ENCODE measurements at places on chromosomes 4 and X. TPM values are rescaled to one million over a fixed set of nuclear protein-coding genes. Genes with fewer than 3 reads are reported as not detected.
A peak's percentile ranks its signal among the peaks of the same experiment; 100 is the strongest.

DNA sequence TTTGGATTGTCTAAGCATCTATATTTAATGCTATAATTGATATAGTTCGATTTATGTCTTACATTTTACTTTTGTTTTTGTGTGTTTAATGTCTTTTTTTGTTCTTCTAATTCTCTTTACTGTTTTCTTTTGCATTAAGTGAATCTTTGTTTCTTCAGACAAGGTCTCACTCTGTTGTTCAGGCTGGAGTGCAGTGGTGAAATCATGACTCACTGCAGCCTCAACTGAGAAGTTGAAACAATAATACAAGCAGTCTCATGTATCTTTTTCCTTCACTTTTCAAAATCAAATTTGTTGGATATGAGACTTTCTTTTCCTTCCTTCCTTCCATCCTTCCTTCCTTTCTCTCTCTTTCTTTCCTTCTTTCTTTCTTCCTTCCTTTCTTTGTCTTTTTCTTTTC lies 1401.6 kb downstream of the ADGRL3 start:
- no peaks in the 10 kb centered on the region for H3K4me1 ChIP-seq
- H3K36me3 ChIP-seq: no peaks in the 10 kb centered on the region
- H3K27ac ChIP-seq: no peak overlapping the region
- no peak for DNase-seq

DNA sequence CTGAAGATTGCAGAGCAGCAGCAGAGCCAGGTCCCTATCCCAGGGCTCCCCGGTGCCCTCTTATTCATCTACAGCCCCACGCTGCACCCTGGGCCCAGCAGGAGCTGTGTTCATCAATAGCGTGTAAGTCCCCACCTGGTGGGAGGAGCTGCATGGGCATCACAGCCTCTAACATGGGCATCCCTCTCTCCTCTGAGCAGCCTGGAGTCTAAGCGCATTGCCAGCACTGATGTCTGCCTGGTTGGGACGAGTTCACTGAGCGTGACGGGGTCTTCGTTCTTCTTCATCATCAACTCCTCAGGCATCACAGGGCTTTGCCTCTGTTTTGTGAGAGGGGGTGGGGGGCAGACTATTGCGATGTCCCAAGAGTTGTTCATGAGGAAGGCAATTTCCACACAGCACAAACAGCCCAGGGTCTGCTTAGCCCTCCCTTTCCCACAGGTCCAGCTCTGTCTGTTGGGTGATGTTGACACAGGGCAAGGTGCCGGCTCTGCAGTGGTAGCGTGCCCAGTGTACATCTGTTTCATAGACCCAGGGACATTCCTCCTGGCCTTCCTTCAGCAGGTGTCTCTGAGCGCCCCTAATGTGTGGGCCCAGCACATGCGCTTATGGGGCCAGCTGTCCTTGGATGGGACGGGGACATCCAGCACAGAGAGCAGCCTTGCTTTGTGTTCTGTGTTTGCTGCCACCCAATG lies 85.9 kb downstream of the SORCS2 start:
- no peak overlapping the region for H3K4me3 ChIP-seq
- no peak overlapping the region for H3K27ac ChIP-seq
- peaks cover 3% of the 10 kb centered on the region for H3K4me1 ChIP-seq
- DNase-seq: no peak

GRCh38 chrX:119095936-119096335 lies 23.1 kb downstream of the CT47C1 start:
- DNase-seq: no peak
- H3K27ac ChIP-seq: no peak overlapping the region
- H3K4me3 ChIP-seq: no peak overlapping the region
- H3K36me3 ChIP-seq: no peaks in the 10 kb centered on the region
- H3K27me3 ChIP-seq: no peaks in the 10 kb centered on the region

DNA sequence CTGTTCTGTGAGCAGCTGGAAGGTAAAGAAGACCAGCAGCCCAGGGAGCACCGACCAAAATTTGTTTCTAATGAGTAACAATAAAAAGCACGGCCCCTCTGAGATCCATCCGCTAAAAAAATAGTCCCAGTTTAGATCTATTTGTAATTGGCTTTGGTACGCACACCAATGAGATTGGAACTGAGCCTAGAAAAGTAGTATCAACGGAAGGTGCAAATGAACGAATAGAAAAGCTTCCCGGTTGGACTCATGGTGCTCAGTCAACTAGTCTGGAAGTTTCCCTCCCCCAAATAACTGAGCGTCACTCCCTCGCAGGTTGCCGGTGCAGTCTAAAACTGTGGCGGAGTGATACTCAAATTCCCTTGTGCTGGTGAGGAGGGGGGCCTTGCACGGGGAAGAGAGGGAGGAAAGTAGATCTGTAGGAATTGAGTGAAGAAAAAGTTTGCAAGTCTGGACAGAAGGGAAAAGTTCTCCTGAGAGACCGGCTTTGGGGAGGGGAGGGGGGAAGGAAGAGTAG lies at the start of gene COL4A5:
TSS of gene COL4A5 (plus strand) at position 413 of the 517 bp plus-strand sequence. CDS start 288 bp downstream, outside the sequence.
- no peaks in the 10 kb centered on the region for H3K36me3 ChIP-seq
- peaks cover 6% of the 10 kb centered on the region for H3K4me1 ChIP-seq
- DNase-seq: peak; percentile 27
- no peak within 1 kb of the TSS for H3K27ac ChIP-seq
- peak within 1 kb of the TSS; percentile 64 for H3K4me3 ChIP-seq
- H3K27me3 ChIP-seq: peaks cover 19% of the 10 kb centered on the region

GRCh38 chr4:141711211-141711610 lies 74.8 kb downstream of the IL15 start:
- no peaks in the 10 kb centered on the region for H3K36me3 ChIP-seq
- H3K27ac ChIP-seq: no peak overlapping the region
- H3K4me1 ChIP-seq: no peaks in the 10 kb centered on the region
- no peak for DNase-seq
- no peak overlapping the region for H3K4me3 ChIP-seq

- H3K4me1 ChIP-seq: peaks cover 6% of the 10 kb centered on the region
- H3K27me3 ChIP-seq: no peaks in the 10 kb centered on the region
- H3K4me3 ChIP-seq: no peak overlapping the region
- no peak overlapping the region for H3K27ac ChIP-seq
- DNase-seq: no peak
Observed at GRCh38 chr4:105150503-105150902, 3.8 kb downstream of the TET2 start.

DNA sequence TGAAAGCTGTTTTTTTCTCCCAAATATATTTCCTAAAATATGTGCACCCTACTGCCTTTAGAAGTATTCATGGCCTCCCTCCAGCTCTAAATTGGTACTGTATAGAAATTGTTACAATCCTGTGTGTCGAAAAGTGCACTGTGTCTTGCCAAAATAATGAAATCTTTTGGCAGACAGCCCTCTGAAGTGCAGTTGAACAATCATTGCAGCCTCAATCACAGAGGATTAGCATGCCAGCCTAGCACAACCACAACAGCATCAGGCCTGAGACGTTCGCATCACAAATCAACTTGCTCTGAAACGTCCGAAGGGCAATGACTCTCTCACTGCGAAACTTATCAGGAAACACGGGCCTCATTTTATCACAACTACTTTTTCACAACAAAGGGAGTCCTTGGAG lies 99.0 kb downstream of the ANOS1 start:
- no peak overlapping the region for H3K4me3 ChIP-seq
- no peak overlapping the region for H3K27ac ChIP-seq
- no peaks in the 10 kb centered on the region for H3K4me1 ChIP-seq
- no peak for DNase-seq

- H3K36me3 ChIP-seq: no peaks in the 10 kb centered on the region
- H3K27ac ChIP-seq: no peak overlapping the region
- H3K4me1 ChIP-seq: no peaks in the 10 kb centered on the region
- DNase-seq: no peak
- no peak overlapping the region for H3K4me3 ChIP-seq
Observed at GRCh38 chr4:64001229-64001898, 407.9 kb downstream of the TECRL start.

Gene FABP2
- total RNA-seq: 0.28 TPM

Gene TMPRSS11B
- 0.05 TPM for total RNA-seq

Gene BEND2
- total RNA-seq: not detected

Gene DMRTC1B
- 0.14 TPM for total RNA-seq

Gene CDKN2AIP
- total RNA-seq: 29.1 TPM

Gene BRS3
- total RNA-seq: 0.05 TPM

Gene UGT2A1
- 0.09 TPM for total RNA-seq

Data from thymus (tissue), 14 donors.